ENCODE measurements at places on chromosomes 1 and 21. TPM values are rescaled to one million over a fixed set of nuclear protein-coding genes. Genes with fewer than 3 reads are reported as not detected.

Gene CDK18
- polyA plus RNA-seq = 22.9 TPM

Gene LORICRIN
- not detected for polyA plus RNA-seq

Gene WNT3A
- 0.19 TPM for polyA plus RNA-seq

Gene OVAAL
- not detected for polyA plus RNA-seq

Measured in right renal pelvis (tissue), 4 donors.